Stimulated activated CD8-positive, alpha-beta memory T cell treated with anti-CD3 and anti-CD28 coated beads, Interleukin-2, amount 100 ng/mL, for 1 hour (primary cell): ENCODE measurements at places on chromosomes 12 and 14.

DNA sequence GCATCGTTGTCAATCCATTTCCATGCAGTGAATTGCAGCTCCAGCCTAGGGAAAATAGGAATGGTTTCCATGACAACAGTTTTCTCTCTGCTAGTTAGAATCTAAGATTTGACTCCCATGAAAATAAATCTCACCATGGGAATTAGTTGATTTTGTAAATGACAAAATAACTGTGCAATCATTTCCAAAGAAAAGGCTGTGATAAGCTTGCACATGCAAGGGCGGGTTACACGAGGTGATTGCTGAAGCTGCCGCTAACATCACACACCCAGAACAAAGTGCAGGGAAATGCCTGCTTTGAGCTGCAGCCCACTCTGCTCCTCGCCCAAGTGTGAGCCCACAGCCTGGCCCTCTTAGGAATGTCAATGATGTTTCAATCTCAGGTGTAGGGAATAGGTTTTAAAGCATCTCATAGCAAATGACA lies 53.8 kb downstream of the TRIM9 start:
- DNase-seq = no peak

DNA sequence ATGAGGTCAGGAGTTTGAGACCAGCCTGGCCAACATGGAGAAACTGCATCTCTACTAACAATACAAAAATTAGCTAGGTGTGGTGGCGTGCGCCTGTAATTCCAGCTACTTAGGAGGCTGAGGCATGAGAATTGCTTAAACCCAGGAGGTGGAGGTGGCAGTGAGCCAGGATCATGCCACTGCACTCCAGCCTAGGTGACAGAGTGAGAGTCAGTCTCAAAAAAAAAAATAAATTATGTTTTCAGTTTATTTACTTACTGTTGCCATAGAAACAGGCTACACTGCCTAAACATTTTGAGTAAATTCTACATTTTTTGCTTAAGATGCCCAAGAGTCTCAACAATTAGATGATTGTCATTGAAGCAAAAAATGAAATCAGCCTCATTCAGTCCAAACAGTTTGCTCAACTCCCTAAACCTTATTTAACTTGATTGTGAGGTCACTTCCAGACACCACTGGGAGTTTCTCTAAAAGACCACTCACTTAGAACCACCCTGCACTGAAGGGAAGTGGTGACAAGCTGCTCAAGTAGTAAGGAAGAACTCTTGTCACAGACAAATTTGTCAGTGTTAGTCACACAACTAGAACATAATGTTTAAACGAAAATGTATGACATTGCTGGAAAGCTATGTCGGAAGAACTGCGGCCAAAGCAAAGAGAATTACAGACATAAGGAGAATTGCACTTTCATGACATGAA lies 9.8 kb upstream of the GNPNAT1 start:
- no peak for DNase-seq

DNA sequence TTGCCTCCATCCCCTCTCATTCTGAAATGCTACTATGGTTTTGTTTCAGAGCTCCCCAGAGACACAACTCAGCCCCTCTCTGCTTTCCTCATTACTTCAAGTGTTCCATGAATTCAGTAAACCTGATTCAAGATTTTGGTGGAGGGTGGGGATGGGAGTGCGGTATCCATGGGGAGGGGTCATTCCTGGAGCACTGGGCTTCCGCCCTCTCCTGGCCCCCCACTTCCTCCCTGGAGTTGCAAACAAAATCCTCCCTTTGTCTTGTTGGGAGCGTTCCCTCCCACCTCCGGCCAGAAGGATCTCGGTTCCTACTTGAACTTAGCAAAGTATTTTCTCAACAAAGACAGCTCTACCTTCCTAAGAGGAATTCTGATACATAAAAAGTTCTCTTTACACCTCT lies 71.8 kb upstream of the LTA4H start:
- no peak for DNase-seq

GRCh38 chr12:132194556-132194955 lies 50.3 kb downstream of the NOC4L start:
- DNase-seq = no peak

GRCh38 chr12:24127919-24128721 lies 178.7 kb upstream of the SOX5 start:
- no peak for DNase-seq

DNA sequence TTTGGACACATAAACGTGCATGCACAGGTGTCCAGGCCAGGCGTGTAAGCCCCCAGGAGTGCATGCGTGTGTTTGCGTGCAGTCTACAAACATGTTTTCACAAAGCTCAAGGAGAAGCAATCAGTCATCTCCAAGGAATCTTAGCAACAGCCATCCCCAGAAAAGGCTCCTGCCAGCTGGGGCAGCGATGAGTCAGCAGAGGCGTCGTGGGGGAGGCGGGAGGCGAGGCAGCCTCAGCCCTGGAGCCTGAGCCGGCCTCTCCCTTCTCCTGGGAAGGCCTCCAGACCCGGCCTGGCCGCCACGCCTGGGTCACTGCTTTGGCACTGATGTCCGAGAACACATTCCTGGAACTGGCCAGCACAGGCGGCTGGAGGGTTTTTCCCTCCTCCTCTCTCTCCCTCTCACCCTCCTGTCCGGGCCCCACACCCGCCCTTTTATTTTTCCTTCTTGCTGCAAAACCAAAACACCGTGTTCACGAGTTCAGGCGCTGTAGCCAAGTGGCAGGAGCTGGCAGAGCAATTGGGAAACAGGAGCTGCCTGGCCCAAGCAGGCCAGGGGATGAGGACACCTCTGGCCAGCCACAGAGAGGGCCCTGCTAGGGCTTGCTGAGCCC lies 92.7 kb downstream of the LRRC74A start:
- no peak for DNase-seq

- DNase-seq = no peak
These were observed 49.7 kb downstream of the FAM222A start for GRCh38 chr12:109763201-109763841.

DNA sequence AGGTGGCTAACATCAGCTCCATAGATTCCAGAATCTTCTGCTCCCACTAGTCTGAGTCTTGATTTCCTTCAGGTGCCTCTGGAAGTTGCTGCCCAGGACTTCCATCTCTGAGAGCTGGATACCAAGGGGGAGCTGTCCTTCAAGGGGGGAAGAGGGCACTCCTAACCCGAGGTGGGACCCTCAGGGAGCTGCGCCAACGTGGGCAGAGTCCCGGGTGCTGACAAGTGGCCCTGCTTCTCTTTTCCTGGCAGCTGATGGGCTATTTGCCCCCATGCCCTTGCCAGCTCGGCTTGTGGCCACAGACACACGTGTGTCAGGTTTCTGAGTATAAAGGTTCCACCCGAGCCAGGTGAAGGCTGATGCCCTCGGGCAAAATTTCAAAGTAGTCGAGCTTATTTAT lies 272.5 kb downstream of the TTC8 start:
- DNase-seq = no peak

DNA sequence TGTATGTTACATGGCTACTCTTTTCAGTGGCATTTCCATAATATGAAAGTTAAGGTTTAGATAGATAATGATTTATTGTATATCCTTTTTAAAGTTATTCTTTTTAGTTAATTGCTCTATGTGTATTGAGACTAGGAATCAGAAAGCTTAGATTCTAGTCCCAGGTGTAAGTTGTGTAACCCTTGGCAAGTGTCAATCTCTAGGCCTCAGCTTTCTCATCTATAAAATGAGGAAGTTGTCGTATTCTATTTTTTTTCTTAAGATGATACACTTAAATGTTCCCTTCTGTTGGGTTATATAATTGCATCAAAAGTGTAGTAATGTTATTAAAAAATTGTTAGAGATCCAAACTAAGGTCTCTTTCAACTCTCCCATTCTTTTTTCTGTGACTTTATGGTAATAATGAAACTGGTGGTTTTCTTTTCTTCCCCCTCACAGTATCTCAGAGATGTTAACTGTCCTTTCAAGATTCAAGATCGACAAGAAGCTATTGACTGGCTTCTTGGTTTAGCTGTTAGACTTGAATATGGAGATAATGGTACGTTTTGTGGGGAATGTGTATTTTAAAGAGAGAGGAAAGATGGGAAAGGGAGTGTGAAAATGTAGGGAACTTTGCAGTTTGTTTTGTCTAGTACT lies 4.1 kb downstream of the RTRAF start:
- no peak for DNase-seq

DNA sequence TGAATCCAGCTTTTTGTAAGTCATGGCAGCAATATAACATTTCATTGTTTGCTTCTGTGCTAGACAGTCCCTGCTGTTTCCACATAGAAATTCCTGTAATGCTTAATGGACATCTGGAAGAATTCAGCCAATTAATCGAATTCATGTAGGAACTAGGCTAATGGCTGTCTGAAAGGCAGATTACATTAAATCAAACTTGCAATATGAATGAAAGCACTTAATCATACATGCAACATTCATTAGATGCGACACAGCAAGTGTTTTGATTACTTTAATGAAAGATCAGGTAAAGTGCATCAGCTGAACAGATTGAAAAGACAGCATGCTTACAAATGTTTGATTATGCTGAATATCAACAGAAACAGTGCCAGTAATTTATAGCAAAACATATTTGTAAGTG lies 24.1 kb upstream of the INSM2 start:
- no peak for DNase-seq

DNA sequence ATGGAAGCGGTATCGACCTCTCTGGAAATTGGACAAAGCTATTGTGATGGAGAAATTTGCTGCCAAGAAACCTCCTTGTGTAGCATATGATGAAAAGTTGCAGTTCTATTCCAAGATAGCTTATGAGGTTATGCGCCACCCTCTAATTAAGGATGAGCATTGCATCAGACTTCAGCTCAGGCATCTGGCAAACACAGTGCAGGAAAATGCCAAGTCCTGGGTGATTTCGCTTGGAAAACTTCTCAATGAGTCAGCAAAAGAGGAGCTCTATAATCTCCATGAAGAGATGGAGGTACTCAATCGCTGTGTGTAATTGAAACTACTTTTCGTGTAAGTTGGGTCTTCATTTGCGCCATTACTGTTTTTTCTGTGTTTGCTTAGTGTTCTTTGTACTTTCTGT lies 51.2 kb downstream of the DNAH10 start:
- DNase-seq = no peak

- DNase-seq = no peak
These were observed 6.7 kb downstream of the BTBD6 start for GRCh38 chr14:105255021-105255507.

- DNase-seq = no peak
These were observed 572 bp downstream of the EFS start for GRCh38 chr14:23364164-23365035.

DNA sequence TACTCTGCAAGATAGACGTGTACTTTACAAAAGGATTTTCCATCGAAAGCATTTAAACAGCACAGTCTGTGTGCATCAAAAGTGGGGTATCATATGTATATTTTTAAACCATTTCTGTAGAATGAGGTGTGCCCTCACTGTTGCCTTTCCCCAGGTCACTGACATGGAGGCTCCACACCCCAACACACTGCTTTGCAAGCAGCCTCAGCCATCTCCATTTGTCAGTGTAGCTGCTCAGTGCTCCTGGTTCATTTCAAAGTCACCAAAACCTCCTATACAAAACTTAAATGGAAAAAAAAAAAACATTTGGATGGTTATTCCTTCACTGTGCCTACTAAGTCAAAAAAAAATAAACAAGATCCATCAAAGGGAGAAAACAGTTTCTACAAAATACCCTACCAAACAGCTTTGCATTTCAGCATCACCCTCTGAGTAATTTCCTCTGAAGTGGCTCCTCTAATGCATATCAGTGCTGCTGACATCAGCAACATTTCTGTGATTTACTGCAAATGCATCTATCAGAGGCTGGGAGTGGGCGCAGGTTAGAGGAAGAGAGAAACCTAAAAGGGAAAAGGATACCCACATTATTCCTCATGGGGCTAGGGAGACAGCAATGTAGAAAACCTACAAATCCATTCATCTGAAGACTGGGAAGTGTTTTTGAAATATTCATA lies 46.0 kb downstream of the KCNK10 start:
- no peak for DNase-seq

DNA sequence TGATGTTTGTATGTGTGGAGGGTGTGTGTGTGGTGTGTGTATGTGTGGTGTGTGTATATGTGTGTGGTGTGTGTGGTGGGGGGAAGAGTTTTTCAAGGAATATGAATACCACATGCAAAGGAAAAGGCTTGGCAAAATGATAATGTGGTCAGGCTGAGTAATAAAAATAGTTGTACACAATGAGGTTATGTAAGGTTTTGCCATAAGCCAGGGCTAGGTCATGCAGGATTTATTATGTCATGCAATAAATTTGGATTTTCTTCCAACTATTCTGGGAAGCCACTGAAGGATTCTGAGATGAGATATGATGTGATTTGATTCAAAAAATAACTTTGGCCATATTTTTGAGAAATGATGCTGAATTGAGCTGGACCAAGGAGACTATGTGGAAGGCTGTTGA lies 1191.6 kb upstream of the SEL1L start:
- no peak for DNase-seq

DNA sequence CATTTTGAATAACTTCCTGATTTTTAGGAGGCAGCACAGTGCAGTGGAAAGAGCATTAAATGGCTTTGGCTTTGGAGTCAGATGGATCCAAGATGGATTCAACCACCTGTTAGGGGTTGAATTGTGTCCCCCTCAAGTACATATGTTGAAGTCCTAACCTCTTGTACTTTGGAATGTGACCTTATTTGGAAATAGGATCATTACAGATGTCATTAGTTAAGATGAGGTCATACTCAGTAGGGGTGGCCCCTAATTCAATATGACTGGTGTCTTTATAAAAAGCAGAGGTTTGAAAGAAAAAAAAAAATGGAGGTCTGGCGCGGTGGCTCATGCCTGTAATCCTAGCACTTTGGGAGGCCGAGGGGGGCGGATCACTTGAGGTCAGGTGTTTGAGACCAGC lies 18.8 kb downstream of the ATP5MC2 start:
- DNase-seq = no peak

DNA sequence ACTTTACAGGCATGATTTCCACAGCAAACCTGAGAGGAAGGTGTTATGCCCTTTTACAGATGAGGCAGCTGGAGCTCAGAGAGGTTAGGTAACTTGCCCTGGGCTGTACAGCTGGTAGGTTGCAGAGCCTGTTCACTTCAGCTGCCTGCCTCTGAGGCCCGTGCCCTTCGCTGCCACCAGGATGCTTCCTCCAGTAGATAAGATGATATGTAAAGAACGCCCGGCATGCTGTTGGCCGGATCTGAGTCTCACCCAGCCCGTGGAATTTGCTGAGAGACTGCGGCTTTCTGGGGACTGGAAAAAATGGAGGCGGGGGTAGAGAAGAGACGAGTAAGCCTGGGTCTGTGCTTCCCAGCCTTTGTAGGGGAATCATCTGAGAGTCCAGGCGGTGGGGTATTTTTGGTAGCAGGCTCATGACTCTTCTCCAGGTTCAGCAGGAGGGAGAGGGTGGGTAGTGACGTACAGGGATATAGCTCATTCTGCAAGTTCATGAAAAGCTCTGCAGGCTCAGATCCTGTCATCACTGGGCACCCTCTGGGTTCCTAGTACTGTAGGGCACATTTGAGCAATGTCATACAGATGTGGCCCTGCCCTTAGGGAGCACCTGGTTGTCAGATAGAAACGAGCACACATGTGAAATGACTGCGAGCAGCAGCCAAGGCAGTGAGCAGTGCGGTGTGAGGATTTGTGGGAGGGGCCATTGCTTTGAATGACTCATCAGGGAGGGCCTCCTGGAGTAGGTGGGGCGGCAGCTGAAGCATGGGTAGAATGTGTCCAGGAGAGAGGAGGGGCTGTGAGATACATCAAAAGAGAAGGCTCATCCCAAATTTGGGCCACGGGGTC lies 159.4 kb downstream of the TSPAN9 start:
- DNase-seq = no peak
